Prostate gland (tissue), 2 donors: ENCODE measurements at places on chromosomes 3 and 15. TPM values are rescaled to one million over a fixed set of nuclear protein-coding genes. Genes with fewer than 3 reads are reported as not detected.

DNA sequence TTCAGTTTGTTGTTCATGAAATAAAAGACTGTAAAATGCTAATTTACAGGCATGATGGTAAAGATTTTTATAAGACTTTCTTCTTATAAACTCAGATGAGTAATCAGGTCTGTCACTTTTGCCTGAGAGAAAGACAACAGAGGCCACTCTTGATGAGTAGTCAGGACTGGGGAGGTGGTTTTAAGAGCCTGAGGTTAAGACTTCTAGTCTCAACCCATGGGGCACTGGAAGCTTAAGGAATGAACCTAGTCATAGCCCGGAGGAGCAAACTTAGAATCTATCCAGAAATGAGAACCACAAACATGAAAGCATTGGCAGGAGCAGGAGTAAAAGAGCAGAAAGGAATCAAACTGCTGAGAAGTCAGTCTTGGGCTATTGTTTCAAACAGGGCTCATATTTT is 846.3 kb upstream of the ARPP21 start:
- no peak for DNase-seq

DNA sequence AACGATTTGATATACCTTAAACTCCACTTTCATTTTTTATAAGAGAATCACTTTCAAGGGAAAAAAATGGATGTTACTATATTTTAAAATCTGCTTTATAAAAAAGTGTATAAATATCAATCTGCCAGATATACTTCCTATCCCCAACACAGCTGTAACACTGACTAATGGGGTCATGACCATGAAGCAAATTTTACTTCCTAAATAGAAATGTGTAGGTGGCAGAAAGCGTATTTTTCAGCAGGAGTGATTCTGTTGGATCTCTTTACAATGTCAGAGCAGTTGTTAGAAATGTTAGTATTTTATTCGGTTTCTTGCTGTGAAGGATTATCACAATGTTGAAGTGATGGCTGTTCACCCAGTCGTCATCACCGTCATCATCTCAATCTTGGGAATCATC is 5.5 kb upstream of the C15orf40 start:
- DNase-seq, result no peak

TMEM207 gene
- total RNA-seq, result not detected

GNB5 gene
- total RNA-seq, result 85.7 TPM

GRCh38 chr15:32908872-32909271 is 191.1 kb downstream of the GREM1 start:
- no peak for DNase-seq

DNA sequence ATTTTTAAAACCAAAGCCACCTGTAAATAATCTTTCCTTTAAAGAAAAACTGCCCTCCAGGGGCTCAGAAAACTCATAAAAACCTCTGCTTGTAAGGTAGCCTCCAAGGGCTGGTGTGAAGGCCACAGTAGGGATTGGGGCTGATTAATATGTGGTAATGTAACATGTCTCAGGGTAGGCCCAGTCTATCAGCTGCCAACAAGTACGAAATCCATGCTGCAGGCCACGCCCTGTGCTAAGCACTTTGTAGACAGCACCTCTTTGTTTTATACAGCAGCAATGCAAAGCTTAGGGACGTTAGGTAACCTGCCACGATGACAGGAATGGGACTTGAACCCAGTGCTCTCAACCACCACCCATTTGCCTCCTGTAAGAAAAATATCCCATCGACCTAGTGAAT is 65.6 kb upstream of the PRICKLE2 start:
- DNase-seq, result no peak

DNA sequence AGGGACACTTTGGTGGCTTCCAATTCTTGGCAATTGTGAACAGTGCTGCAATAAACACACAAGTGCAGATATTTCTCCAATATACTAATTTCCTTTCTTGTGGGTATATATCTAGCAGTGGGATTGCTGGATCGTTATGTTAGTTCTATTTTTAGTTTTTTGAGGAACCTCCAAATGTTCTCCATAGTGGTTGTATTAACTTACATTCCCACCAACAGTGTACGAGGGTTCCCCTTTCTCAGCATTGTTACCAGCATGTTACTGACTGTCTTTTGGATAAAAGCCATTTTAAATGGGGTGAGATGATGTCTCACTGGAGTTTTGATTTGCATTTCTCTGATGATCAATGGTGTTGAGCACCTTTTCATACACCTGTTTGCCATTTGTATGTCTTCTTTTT is 92.8 kb downstream of the DAPK2 start:
- DNase-seq, result no peak

DNA sequence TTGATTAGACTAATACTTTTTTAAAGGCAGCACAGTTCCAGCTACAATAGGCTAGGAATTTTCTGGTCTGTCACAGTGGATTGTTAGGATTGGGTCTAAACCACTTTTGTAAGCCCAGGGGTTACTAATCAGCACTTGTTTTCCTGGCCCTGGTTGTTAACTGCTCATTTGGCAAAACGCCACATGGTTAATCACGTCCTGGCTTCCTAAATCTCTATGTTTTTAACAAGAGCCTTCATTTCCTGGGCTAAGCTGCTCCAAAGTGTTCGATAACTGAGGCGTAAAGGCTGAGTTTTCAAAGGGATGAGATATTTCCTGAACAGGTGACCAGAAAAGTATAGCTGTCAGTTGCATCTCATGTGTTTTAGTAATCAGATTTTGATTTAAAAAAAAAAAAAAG is 38.9 kb upstream of the CLRN1 start:
- no peak for DNase-seq
